ENCODE measurements at places on chromosomes 6 and 20.

- DNase-seq: no peak
Measured at GRCh38 chr6:78623554-78623953, 243.8 kb upstream of the IRAK1BP1 start.

DNA sequence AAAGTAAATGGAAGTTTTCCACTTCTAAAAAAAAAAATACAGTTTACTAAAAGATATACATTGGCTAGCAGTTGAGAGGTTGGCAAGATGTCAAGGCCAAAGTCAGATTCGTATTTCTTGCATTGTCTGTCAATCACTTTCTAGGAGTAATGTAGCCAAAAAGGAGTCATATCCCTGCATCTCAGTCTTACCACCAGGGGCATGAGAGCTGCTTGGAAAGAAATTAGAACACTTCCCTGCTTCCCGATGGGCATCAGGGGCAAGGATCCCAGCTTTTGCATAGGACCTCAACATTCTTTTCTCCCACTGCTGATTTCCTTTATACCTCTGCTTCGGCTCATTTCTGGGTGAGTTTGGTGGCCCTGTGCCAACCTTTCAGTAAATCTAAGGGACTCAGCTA is 581.0 kb upstream of the MAP3K7 start:
- no peak for DNase-seq

- DNase-seq: no peak
Measured at GRCh38 chr20:61120595-61121515, 131.2 kb upstream of the CDH4 start.

- no peak for DNase-seq
Measured at GRCh38 chr20:63536997-63537524, at the start of gene PTK6. PTK6 (minus strand) TSS chr20:63537376; CDS start chr20:63537314, 62 bp downstream.

DNA sequence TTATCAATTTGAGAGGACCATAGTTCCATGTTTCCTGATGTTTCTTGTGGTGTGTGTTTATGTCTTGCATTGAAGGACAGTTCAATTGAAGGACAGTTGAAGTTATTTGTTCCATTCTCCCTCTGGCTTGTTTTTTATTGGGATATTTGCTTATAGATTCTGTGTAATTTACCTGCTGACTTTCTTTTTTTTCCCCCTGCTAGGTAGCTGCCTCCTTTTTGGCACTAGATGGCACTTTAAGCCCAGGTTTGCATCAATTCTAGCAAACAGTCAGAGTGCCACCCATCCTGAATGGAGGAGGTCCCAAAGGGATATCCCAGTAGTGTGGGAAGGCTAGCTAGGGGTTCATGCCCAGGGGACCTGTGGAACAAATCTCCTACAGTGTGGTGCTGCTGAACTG is 78.1 kb downstream of the CFAP61 start:
- DNase-seq: no peak

DNA sequence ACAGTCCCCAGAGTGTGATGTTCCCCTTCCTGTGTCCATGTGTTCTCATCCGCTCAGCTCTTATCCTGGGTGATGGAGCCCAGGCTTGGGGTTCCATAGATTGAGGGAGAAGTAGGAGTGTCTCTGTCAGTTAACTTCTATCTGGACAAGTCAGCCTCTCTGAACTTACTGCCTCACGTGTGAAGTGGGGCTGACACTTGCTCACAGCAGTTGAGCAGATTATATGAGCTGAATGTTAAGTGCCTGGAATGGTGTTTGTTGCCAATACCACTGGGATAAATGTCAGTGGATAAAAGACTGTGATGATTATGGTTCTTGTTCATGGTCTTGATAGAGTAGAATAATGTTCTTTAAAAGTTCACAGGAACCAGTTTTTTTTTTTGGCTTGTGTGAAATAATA is 17.1 kb upstream of the EFCAB8 start:
- no peak for DNase-seq

DNA sequence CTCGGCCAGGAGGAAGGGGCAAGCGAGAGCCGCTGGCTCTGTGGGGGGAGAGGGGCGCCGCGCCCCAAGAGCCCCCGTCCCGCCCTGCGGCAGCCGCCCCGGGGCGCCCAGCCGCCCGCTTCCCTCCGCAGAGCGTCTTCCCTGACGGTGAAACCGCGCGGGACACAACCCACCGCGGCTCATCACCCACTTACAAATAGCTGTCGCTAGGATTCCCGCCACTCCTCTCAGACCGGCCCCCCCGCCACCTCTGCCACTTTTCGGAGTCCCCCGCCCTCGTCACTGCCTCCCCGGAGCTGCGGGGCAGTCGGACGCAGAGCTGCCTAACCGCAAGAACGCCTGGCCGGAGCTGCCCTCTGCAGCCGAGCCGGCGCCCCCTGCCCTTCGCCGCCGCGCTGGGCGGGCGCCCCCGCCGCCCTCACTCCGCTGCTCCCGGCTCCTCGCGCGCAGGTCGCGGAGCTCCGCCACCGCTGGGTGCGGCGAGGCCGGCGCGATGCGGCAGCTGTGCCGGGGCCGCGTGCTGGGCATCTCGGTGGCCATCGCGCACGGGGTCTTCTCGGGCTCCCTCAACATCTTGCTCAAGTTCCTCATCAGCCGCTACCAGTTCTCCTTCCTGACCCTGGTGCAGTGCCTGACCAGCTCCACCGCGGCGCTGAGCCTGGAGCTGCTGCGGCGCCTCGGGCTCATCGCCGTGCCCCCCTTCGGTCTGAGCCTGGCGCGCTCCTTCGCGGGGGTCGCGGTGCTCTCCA is at the start of gene SLC35D3:
Gene SLC35D3 (plus strand): TSS at position 366 of the 749 bp plus-strand sequence. CDS start 128 bp downstream, at position 494.
- DNase-seq: no peak

GRCh38 chr20:46160661-46161060 is 42.5 kb downstream of the CD40 start:
- DNase-seq: no peak

GRCh38 chr6:43990627-43991619 is 136.3 kb downstream of the MRPL14 start:
- DNase-seq: no peak

DNA sequence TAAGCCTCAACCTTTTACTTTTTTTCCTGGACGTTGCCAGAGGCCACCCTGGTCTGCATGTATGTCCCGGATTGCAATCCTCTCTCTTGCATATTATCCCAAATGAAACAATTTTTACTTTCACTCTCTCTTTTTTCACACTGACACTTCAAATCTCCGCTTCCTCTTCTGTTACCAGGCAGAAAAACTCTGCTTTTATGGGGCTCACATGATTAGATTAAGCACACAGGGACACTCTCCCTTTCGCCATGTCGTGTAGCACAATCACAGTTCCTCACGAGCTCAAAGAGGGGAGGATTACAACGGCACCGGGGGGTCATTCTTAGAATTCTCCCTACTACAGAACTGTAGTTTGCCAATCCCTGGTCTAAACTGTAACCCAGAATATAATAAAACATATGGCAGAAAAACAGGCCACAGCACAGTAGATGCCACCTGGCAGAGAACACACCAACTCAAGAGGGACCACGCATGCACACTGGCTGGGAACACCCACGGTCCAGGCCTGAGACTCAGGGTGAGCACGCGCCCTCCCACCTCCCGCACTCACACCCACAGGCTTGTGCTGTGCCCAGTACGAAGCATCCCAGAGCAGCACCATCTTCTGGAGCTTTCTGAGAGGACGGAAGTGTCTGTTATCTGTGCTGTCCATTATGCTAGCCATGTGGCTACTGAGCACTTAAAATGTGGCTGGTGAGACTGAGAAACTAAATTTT is 288.7 kb downstream of the KIF16B start:
- DNase-seq: peak; percentile 5

- DNase-seq: no peak
Measured at GRCh38 chr20:11734431-11734830, 183.3 kb upstream of the BTBD3 start.

DNA sequence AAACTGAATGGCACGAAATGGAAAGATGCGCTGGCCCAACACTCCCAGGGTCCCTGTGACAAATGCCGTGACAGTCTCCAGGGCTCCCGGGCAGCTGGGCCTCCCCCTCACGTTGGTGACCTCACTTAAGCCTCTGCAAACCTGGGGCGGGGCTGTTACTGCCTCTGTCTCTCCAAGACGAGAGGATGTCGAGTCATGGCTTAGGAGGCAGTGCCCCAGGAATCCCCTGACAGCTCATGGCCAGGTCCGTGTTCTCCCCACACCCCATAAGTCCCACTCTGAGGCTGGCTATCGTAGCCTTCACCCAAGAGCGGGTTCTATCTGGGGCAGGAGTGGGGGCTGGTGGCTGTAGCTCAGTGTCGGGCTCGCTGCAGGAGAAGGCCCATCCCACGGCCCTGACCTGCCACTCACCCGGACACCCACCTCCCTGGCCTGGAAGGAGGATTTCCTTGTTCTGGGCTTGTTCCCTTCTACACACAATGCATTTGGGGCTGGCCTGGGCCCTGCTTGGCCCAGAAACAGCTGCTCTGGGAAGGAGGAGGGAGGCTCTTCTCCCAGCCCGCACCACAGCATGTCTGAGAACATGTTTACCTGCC is 5.6 kb upstream of the RPS21 start:
- DNase-seq: no peak

DNA sequence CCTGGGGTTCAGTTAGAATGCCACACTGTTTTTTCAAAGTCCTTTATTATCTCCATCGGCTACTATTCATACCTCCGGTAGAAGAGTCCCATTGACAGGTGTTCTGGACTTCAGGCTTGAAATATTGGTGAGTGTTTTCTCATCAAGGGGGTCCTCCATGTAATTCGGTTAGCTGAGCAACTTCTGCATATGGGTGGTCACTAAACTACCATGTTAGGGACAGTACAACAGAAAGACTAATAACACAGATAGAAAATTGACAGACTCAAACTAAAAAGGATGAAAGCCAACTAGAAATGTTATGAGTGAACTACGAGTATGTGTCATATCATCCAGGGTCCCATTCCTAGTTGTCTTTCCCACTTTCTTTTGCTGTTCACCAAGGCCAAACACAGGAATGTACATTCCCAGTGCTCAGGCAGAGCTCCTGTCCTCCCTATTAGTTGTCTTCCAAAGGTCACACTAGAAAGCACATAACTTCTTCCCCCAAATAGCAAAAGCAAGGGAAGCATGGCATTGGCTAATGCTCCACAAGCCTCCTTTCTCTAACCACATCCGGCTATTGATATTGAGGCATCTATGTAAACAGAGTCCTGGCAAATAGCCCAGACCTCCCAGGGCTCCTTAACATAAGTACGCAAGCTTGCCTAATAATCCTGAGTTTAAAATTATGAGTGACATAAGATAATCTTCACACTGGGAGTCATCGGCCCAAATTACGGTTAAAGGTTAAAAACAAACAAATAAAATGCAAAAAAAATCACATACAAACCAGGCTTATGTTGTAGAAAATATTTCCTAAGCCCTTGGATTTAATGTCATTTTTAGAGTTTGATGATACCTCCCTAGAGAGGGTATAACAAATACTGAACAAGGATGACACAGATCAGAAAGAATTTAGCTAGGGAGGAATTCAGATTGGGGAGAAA is 13.2 kb downstream of the CCN2 start:
- no peak for DNase-seq

DNA sequence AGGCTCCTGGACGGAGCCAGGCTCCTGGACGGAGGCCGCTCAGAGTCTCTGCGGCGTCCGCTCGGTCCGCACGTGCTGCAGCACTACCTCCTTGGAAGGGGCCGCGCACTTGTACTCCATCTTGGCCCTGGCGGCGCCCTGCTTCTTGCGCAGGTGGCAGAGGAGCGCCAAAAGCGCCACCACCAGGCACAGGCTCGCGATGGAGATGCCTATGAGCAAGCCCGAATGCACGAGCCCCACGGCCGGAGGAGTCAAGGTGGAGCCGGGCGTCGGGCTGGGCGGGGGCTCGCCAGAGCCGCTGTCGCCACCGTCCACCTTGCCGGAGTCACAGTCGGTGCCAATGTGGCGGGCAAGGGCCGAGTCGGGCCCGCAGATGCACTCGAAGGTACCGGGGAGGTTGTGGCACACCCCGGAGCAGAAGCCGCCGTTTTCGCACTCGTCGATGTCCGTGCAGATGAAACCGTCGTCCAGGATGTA is 1.7 kb downstream of the THBD start:
- DNase-seq: no peak

DNA sequence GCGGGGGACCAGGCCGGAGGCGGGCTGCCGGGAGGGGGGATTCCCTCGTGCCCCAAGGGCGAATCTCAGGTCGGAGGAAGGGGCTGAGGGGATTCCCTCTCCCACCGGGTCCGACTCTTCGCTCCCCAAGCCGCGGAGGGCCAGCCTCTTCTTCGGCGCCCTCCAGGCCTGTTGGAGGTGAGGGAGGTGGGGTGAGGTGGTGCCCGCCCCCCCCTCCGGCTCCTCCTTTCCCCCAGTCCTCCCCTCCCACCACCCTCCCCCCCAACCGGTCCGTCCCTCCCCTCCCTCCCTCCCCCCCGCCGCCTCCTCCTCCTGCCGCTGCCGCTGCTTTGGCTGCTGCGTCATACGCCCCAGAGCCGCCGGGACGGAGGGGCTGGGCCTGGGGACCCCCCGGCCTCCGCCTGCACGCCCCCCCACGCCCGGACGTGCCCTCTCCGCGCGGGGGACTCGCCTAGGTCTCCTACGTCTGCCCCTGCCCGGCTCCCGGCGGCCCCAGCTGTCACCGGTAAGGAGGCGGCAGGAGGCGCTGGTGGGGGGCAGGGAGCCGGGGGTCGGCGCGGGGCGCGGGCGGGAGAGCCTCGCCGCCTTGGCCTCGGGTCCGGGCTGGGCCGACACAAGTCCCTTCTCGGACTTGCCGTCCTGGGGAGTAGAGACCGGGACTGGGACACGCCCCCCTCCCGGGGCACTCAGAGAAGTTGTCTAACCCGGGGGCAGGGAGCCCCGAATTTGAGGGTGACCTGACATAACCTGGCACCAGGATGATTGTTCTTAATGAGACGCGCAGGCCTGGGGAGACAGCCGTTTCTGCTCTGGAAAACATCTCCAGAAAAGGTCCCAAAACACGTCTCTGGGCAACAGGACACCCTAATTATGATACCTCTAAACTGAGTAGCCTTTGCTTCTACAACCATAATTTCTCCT is at the start of gene PHF1:
Gene PHF1 (plus strand): TSS at position 304 of the 921 bp plus-strand sequence. CDS start 1,250 bp downstream, outside the sequence.
- no peak for DNase-seq

Measured in retinal pigment epithelial cell (primary cell).